ENCODE measurements at places on chromosomes 11 and 22.

DNA sequence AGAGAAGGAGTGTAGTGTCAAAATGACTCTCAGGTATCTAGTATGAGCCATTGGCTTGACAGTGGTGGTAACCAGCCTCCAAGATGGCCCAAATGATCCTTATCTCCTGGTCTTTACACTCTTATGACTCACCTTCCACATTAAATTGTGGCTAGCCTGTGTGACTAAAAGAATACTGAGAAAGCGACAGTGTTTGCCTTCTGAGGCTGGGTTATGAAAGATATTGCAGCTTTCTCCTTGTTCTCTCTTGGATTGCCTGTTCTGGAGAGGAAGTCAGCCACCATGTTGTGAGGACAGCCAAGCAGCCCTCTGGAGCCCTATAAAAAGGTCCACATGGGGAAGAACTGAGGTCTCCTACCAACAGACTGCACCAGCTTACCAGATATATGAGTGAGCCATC, 15.8 kb downstream of the C11orf71 start:
- no peak for DNase-seq

DNA sequence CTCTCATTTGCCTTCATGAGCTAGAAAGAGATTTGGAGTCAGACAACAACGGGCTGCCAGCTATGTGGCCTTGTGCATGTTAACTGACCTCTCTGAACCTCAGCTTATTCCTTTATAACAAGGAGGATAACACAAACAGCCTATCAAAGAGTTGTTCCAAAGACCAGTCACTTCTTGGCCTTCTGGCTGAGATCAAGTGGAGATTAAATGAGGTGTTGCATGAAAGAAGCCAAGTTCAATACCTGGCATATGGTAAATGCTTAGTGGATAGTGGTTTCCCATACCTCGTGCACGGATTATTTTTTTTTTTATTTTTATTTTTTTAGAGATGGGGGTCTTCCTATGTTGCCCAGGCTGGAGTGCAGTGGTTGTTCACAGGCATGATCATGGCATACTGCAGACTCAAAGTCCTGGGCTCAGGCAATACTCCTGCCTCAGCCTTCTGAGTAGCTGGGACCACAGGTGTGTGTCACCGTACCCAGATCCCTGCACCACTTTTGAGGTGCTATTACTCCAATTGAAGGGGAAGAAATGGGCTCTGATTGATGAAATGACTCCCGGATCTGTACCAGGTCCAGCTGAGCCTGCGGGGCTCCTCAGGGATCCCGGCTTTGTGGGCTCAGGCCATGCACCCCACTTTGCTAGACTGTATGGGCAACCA, 4.9 kb downstream of the LGALS1 start:
- peak; percentile 28 for DNase-seq

DNA sequence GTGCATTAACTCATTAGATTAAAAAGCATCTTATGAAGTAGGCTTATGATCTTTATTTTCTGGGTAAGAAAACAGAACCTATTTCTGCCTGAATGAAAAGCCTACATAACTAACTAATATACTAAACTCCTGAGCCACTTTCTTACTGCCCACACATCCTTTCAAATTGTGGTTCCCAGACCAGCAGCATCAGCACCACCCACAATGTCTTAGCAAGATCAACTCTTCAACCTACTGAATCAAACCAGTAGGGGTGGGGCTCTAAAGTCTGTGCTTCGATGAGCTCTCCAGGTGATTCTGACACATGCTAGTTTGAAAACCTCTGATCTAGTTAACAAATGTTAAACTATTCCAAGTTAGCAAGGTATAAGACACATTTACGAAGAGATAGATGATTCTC, 462.4 kb downstream of the DLG2 start:
- no peak for DNase-seq

- DNase-seq = no peak
Measured at GRCh38 chr11:123196060-123196714, 1.1 kb upstream of the CLMP start.

DNA sequence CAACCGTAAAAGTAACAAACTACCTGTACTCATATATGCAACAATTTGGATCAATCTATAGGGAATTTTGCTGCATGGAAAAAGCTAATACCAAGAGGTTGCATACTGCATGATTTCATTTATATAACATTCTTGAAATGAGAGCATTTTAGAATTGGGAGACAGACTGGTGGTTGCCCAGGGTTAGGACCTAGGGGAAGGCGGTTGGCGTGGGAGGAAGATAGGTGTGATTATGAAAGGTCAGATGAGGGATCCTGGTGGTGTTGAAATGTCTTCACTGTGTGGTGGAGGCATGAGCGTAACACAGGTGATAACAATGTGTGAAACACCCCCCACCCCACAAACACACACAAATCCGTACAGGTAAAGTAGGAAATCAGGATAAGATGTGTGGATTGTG, 176.6 kb upstream of the ZBED5 start:
- DNase-seq = no peak

GRCh38 chr11:118607401-118608359, at the start of gene PHLDB1:
TSS of gene PHLDB1 (plus strand) at chr11:118607615. CDS start at chr11:118613837, 6,222 bp downstream.
- peak; percentile 73 for DNase-seq

DNA sequence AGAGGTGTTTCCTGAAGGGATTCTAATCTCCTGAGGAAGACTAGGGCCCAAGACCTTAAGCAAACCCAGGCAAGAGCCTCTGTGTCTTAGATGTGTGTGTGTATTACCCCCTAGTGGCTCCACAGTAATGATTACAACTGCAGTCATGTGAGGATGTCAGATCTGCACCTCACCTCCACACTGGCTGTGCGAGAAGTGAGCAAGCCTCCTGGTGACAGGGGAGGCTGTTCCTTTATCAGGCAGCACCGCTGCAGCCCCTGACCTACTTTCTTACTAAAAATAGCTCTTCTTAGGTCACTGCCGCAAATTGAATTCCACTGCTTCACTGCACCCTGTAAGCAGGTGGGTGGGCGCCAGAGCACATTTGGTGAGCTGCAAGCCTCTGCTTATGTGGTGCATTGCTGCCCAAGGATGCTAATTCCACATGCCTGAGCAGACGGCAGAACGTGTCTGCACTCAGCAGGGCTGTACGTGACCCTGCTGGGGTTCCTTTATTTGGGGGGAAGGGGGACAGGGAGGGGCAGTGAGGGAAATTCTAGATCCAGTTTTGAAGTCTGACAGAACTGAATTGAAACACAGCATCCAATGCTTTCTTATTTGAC, 112.4 kb downstream of the KCNC1 start:
- peak; percentile 11 for DNase-seq

DNA sequence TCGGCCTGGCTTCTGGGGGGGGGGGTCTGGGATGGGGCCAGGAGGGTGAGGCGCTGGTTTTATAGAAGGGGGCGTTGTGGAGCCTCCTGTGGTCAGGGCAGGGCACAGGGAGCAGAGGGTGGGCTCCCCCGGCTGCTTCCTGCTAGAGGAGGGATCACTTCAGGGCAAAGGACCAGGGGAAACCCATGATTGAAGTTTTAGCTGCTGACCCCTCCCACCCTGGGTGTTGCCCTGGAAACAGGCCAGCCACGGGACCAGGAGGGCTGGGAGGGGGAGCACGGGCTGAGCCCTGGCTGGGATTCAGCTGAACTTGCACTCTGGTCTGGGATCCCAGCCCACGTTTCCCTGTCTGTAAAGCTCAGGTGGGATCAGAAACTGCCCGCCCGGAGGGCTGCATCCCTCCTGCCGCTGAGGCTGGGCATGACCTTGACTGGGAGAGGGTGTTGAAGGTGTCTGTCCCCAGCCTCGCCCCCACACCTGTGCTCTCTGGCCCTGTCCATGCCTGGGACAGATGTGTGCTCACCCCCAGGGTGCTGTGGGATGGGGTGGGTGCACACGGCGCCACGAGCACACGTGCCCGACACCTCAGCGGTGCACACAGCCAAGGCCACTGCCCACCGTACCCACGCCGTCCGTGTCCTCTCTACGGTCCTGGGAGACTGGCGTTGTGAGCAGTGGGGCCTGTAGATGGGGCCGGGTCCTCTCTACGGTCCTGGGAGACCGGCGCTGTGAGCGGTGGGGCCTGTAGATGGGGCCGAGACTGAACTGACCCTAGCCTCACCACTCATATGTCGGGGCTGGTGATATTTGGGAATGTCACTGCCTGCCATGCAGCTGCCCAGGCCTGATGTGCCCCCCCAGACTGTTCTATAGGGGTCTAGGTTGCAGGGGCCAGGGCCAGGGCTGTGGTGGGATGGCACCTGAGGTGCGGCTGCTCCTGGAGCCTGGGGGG, 2.3 kb downstream of the TSPAN4 start:
- peak; percentile 89 for DNase-seq

- DNase-seq = no peak
Measured at GRCh38 chr11:124894606-124895430, 2.8 kb downstream of the ROBO4 start.

DNA sequence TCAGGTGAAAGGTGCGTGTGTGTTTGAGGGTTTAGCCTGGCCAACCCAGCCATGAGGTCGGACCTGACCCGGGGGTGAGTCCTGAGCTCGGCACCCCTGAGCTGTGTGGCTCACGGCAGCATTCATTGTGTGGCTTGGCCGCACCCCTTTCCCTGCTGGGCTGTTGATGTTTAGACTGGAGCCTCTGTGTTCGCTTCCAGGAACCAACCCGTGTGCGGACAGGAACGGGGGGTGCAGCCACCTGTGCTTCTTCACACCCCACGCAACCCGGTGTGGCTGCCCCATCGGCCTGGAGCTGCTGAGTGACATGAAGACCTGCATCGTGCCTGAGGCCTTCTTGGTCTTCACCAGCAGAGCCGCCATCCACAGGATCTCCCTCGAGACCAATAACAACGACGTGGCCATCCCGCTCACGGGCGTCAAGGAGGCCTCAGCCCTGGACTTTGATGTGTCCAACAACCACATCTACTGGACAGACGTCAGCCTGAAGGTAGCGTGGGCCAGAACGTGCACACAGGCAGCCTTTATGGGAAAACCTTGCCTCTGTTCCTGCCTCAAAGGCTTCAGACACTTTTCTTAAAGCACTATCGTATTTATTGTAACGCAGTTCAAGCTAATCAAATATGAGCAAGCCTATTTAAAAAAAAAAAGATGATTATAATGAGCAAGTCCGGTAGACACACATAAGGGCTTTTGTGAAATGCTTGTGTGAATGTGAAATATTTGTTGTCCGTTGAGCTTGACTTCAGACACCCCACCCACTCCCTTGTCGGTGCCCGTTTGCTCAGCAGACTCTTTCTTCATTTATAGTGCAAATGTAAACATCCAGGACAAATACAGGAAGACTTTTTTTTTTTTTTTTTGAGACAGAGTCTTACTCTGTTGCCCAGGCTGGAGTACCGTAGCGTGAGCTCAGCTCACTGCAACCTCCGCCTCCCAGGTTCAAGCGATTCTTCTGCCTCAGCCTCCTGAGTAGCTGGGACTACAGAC, 53.9 kb upstream of the PPP6R3 start:
- DNase-seq = no peak

DNA sequence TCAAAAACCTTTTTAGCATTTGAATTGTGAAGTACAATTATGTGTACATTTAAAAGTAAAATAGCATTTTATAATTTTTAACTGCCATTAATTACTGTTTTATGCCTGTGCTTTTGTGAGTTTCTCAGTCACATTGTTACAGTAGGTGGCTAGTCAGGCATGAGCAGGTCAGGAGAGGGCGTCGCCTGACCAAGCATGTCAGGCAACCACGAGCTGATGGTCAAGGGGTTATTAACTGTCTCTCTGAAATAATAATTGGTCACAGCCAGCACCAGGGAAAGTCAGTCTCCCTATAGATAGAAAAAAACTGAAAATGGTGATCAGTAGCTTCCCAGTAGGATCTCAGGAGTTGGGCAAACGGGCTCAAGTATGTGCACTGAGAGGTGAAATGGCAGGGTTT, 19.4 kb upstream of the CCDC81 start:
- DNase-seq = no peak

DNA sequence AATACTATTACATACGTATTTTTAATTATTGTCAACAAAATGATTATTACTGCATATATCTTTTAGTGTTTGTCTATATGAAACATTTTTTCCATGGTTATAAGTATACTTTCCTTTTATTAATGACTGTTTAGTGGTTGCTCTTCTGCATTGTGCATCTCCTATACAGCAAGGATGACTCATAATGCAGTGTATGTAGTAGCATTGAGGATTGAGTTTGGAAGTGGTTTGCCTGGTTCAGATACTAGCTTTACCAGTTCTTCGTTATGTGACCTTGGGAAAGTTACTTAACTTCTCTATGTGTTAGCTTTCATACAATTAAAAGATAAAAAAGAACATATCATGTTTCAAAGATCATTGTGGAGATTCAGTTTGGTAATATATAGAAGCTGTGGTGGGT, 44.1 kb downstream of the CHORDC1 start:
- no peak for DNase-seq

- DNase-seq = no peak
Measured at GRCh38 chr11:117300773-117301172, 9.6 kb downstream of the BACE1-AS start.

GRCh38 chr22:46653596-46653995, 33.4 kb downstream of the GRAMD4 start:
- DNase-seq = no peak

DNA sequence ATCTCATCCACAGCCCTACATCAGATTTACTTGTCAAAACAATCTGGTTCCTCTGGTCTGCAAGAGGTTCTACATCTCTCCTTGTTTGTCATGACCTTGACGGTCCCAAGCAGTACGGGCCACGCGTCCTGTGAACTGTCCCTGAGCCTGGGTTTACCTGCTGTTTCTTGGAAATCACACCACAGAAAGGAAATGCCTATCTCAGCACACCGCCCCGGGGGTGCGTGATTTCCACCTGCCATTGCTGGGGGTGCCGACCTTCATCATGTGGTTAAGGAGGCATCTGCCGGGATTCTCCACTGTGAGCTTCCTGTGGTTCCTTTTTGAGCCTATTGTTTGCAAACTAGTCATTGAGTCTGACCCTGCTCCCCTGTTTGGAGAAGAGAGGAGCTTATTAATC, 1363.4 kb downstream of the BRD1 start:
- no peak for DNase-seq

- no peak for DNase-seq
Measured at GRCh38 chr22:43737150-43737828, 74.8 kb downstream of the EFCAB6 start.

- no peak for DNase-seq
Measured at GRCh38 chr11:11143849-11144248, 209.2 kb downstream of the CSNK2A3 start.

DNA sequence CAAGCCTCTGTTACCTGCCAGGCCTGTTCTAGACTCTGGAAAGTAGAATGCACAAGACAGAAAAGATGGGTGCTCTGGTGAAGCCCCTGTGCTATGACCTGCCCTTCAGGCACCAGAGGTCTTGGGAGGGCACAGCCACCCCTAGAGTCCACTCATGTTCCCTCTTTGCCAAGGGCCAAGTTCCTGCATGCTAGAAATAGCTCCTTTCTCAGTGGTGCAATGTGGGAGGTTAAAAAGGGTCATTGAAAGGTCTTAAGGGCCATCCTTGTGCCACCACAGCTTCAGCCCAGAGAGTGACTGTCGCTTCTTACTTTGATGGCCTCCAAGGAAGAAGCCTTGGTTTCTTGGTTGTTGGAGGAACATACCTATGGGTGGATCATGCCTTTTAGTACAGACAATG, 84.6 kb upstream of the PARVA start:
- DNase-seq = no peak

- DNase-seq = peak; percentile 90
Measured at GRCh38 chr11:67420646-67421429, 5.4 kb downstream of the CARNS1 start.

Data from fibroblast of skin of abdomen (primary cell).